ENCODE measurements at places on chromosomes 13 and 19. TPM values are rescaled to one million over a fixed set of nuclear protein-coding genes. Genes with fewer than 3 reads are reported as not detected.

- no peak for DNase-seq
These were observed 31.1 kb downstream of the NFIC start for GRCh38 chr19:3397266-3398022.

- no peak for DNase-seq
These were observed 969 bp downstream of the AKT2 start for GRCh38 chr19:40284251-40284500.

DNA sequence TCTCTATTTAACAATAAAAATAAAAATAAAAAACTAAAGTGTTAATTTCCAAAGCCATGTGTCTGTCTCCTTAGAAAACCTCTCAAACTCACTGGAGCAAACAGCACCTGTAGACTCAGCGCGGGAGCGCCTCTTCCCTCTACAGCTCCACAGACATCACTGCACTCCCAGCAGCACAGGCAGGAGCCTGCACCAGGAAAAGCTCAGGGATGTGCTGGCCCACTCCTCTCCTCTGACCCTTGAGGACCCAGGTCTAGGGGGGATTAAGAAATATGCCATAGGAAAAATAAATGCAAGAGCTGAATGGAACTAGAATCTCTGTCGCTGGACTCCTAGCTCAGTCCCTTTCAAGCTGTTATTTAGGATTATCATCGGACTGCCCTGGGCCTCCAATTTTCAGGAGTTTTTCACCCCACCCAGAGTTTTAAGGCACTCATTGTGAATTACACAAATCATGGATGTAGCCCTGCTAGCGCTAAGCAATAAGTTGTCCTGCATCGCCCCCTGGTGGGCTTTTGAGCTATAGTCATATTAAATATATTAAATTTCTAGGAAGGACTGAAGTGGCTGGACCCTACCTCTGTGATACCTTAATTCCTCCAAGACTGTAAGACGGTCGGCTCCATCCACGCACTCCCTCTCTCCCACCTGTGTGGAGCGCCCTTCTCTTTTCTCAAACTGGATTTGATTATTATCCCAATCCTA lies 333.9 kb downstream of the UQCRFS1 start:
- peak; percentile 68 for DNase-seq

DNA sequence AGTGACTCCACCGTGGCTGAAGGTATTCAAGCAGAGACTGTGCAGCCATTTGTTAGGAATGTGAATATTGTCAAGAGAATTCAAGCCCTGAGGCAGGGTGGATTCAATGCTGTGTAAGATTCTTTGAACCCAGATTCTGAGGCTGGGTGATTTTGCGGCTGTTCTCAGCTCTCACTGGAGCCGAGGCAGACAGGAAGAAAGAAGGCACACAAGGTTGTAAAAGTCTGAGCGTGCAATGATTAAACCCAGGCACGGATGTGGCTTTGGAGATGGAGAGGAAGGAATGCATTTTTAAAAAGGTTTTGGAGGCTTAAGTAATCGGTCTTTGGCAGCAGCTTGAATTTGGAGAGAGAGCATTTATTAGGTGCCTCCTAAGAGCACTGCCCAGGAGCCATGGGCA lies 187.9 kb downstream of the KATNAL1 start:
- no peak for DNase-seq

GRCh38 chr13:109331011-109331433 lies 455.4 kb downstream of the IRS2 start:
- no peak for DNase-seq

- DNase-seq: no peak
These were observed at the start of gene IL27RA for GRCh38 chr19:14031719-14032480. TSS of gene IL27RA (plus strand) at chr19:14031762. CDS start at chr19:14031873, 111 bp downstream.

GRCh38 chr19:55687281-55688201 lies 12.5 kb downstream of the EPN1 start:
- no peak for DNase-seq

DNA sequence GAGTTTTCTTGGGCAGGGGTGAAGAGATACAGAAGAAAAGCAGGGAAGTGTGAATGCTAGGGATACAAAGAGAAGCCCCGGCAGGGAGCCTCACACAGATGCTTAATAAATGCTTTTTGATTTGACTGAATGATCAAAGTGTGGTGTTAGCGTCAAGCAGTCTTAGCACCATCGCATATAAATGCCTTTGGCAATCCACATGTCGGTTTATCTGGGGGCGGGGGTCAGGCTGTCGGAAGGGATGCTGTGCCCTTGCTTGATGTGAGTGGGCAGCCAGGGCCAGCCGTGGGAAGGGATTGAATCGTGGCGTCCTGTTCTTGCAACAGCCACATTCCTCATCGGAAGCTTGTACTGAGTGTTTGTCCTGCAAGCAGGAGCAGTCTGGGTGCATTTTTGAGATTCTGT lies 173.1 kb downstream of the LACC1 start:
- no peak for DNase-seq

DNA sequence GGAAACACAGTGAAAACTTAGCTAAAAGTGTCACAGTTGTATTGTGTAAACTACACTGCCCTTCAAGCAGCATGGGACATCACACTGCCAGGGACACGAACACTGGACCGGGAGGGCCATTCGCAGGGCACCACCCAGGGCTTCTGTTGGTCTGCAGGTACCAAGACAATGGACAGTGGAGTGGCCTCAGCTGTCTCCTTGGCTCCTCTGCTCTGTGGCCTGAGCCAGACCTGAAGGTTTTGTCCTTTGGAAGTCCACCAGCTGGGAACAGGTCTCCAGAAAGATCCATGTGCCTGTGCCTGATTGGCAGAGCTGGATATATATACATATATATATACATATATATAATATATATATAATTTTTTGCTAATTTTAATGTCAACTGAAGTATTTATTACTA lies 149.8 kb downstream of the ZNF536 start:
- DNase-seq: no peak

- DNase-seq: no peak
These were observed 115.8 kb upstream of the TNFSF11 start for GRCh38 chr13:42458193-42458592.

DNA sequence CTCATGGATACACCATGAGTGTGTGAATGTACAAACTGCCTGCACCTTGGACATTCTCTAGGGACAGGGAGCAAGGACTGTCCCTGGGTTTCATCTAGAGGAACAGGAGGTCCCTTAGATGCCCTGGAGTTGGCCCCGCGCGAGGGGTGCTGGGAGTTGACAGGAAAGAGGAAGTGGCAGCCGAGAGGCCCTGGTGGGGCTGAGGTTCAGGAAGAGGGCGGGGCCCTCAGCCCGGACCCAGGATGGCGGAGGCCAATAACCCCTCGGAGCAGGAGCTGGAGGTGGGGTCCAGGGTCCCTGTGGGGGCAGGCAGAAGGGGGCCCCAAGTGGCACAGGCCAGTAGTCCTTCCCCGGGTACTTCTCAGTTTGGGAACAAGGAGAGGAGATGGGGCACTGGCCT lies 6.9 kb downstream of the PKN1 start:
- no peak for DNase-seq

GRCh38 chr13:47094734-47095434 lies 198.0 kb upstream of the HTR2A start:
- DNase-seq: no peak

- no peak for DNase-seq
These were observed at the start of gene GPI for GRCh38 chr19:34364830-34365462. TSS of gene GPI (plus strand) at chr19:34365196. CDS start at chr19:34365267, 71 bp downstream.

GRCh38 chr13:20142023-20142926 lies 18.6 kb downstream of the GJA3 start:
- DNase-seq: no peak

GRCh38 chr19:22882797-22883196 lies 50.7 kb downstream of the ZNF723 start:
- DNase-seq: no peak

GRCh38 chr19:9306443-9306842 lies 3.2 kb downstream of the ZNF699 start:
- DNase-seq: no peak

DNA sequence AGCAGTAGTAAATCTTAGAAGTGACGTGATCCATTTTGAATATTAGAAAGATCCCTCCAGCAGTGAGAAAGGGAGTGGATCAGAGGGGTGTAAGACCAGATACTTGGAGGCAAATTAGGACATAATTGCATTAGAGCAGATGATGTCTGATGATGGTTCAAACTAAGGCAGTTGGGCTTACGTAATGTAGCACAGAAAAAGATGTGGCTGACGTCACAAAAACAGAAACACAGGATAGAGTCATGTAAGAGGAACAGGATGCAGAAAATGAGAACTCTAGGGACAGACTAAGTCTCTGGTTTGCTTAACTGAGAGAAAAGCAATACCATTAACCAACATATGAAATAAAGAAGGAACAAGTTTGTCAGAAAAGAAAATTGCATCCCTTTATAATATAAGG lies 392.5 kb upstream of the DACH1 start:
- no peak for DNase-seq

DNA sequence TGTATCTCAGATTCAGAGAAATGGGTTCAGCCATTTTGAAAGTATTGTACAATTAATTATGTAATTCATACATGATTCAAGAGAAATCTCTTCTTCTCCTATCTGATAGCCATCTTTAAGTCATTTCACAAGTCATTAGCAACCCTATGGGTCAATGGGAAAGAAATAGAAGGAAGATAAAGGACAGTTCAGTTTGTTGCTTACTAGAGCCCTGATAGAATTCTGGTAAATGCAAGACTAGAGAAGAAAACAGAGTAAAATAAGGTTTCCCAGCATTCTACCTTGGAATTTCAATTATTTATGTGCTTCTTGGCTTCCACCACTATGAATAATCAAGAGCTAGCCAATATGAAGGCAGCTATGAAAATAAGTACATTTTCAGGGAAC lies 117.7 kb downstream of the LHFPL6 start:
- no peak for DNase-seq

- no peak for DNase-seq
These were observed 12.2 kb downstream of the RHPN2 start for GRCh38 chr19:33052352-33052972.

GRCh38 chr19:3336680-3337523 lies 29.5 kb upstream of the NFIC start:
- DNase-seq: peak; percentile 50

- DNase-seq: peak; percentile 60
These were observed 209.7 kb downstream of the SPRY2 start for GRCh38 chr13:80131204-80131603.

IZUMO2 gene
- not detected for total RNA-seq

SLC10A2 gene
- not detected for total RNA-seq

KLC3 gene
- total RNA-seq: 2.0 TPM

LPAR6 gene
- 36.5 TPM for total RNA-seq

PRSS57 gene
- not detected for total RNA-seq

NBEA gene
- 5.5 TPM for total RNA-seq

CEACAM21 gene
- total RNA-seq: 0.84 TPM

POSTN gene
- total RNA-seq: 85.6 TPM

CEACAM8 gene
- 0.79 TPM for total RNA-seq

SIX5 gene
- total RNA-seq: 7.6 TPM

TINCR gene
- not detected for total RNA-seq

FAM216B gene
- total RNA-seq: not detected
